ENCODE measurements at places on chromosomes 1 and 21. TPM values are rescaled to one million over a fixed set of nuclear protein-coding genes. Genes with fewer than 3 reads are reported as not detected.

DNA sequence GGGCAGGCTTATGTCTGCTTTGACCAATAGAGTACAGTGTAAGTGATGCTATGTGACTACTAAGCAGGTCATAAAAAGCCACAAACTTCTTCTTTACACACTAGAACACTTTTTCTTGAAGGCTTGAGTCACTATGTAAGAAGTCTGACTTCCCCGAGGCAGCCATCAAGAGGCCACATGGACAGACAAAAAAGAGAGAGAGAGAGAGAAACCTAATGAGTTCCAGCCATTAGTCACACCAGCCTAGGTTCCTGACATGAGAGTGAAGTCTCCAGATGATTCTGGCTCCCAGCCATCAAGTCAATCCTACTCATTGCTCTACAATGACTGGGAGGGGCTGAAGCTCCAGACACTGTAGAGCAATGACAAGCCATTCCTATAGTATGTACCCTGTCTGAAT is 101.4 kb downstream of the LHX9 start:
- no peak for DNase-seq

The CLCA4 gene
- 0.04 TPM for polyA plus RNA-seq

DNA sequence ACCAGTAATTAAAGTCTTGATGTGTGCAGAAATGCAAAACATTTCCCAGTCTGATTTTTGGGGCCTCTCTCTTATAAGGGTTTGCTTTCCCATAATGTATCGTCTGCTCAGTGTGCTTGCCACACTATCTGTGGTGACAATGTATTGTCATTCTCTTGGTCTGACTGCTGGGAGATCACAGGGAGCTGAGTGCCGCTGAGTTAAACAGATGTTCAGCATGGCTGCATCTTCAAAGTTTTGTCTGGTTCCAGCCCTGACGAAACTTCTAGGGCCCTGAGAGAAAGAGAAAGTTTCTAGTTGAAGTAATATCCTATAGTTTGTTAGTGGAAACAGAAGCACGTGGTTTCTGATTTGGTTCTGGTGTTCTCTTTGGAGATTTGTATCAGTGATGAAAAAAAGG is 42.6 kb downstream of the DNM3 start:
- no peak for DNase-seq

DNA sequence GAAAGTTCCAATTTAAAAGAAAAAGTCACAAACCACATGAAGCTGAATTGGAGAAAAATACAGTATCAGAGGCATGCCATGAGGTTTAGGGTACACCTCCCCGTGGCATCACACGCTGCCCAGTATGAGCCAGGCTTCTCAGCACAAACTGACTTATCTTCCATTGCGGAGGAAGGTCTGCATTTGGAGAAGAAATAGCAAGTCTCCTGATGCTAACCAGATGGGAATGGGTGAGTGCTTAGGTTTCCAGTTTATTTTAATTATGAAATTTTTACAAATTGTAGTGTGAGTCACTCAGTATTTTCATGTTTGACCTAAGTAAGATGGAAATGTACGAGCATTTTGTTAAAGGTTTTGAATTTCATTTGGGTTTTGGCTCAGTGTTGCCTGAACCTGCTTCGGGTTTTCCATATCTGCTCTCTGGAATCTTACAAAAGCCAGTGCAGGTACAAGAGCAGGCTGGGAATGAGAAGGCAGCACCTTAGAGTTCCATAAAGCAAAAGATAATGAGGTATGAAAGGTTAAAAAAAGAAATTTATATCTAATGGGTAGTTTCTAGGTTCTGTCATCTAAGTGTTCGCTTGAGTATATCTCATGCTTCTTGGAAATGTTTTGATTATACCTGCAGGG is 213.9 kb downstream of the PATJ start:
- DNase-seq = no peak
